NCI-H1436 (cell line): ENCODE measurements at places on chromosomes 5 and 9.

DNA sequence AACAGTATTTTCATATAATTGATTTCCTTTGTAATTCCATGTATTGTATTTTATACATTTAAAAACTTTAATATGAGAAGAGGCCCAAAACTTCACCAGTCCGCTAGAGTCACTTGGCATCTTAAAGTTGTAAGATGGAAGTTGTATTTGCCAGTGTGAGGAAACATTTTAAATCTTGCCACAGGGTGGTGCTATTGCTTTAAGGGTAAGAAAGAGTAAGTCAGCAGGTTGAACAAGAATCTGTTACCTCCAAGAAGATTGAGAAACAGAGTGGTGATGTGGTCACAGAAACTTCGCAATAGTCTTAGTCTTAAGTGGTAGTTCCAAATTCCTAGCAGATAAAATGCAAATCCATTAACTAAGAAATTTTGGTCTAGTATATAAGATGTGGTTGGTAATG lies 39.8 kb upstream of the RANBP6 start:
- peak; percentile 45 for DNase-seq

- no peak for DNase-seq
Measured at GRCh38 chr5:129500101-129500500, 40.0 kb downstream of the ADAMTS19 start.

GRCh38 chr9:38066914-38067858 lies 1.8 kb downstream of the SHB start:
- DNase-seq: peak; percentile 17

- no peak for DNase-seq
Measured at GRCh38 chr5:73981704-73982103, 355.7 kb downstream of the ARHGEF28 start.

DNA sequence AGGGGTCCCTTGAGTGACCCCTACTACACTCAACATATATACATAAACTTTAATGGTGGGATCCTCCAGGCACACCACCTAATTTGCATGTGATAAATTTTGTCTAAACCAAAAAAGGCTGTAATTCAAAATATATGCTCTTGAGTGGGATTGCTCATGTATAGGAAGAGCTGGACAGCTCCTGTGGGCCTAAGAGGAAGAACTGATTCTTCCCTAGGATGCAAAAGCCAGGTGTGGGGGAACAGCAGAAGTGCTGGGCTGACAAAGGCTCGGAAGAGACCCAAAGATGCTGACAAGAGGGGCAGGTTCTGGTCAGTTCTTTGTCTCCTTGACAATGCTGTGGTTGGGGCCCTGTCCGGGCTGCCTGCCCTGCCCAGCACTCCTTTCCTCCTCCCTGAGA lies 43.9 kb downstream of the PCDH1 start:
- no peak for DNase-seq

- no peak for DNase-seq
Measured at GRCh38 chr5:96883871-96884270, 7.6 kb downstream of the ERAP2 start.

DNA sequence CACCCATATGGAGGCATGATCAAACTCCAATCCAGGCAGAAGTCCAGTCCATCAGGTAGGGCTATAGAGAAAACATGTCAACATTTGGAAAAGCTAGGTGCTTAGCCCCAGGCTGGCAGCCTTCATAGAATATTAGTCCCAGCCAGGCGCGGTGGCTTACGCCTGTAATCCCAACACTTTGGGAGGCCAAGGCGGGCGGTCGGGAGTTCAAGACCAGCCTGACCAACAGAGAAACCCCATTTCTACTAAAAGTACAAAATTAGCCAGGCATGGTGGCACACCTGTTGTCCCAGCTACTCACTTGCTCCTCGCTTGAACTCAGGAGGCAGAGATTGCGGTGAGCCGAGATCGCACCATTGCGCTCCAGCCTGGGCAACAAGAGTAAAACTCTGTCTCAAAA lies 285.7 kb downstream of the MARCHF11 start:
- DNase-seq: no peak

GRCh38 chr9:90805006-90805996 lies 3.7 kb downstream of the SYK start:
- DNase-seq: peak; percentile 18

DNA sequence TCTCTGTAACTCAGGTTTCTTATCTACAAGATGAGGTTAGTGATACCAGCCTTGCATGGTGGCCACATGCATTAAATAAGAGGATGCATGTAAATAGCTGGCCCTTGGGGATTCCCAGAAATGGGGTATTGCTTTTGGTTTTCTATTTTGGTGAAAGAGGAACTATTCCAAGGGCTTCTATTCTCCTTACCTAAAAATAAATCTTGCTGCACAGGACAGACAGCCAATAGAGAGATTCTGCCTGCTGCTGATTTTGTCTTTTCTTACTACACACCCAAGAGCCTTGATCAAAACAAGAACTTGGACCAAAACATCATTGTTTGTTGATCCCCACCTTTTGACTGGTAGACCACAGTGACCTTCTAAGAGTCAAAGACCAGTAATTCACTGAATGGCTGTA lies 161.8 kb downstream of the PJA2 start:
- DNase-seq: no peak

- DNase-seq: no peak
Measured at GRCh38 chr5:61493973-61494372, 161.9 kb downstream of the ZSWIM6 start.

- no peak for DNase-seq
Measured at GRCh38 chr9:87950296-87950695, 24.0 kb downstream of the CDK20 start.

DNA sequence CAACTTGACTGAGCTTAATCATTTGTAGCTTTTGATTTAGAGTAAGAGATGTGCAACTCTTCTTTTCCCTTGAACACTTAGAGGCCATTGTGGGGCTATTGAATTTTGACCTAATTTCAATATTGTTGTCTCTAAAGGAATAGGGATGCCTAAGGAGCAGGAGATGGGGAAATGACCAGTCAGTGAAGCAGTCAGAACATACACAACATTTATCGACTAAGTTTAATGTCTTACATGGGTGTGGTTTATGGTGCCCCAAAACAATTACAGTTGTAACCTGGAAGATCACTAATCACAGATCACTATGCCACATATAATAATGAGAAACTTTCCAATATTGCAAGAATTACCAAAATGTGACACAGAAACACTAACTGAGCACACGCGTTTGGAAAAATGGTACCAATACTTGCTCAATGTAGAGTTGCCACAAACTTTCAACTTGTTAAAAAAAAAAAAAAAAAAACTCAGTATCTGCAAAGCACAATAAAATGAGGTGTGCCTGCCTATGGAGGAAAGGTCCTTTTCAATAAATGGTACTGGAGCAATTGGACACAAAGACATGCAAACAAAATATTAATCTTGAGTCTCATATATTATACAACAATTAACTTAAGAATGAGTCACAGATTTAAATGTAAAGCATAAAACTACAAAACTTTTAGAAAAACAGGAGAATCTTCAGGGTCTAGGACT lies 189.6 kb upstream of the RAD23B start:
- no peak for DNase-seq

DNA sequence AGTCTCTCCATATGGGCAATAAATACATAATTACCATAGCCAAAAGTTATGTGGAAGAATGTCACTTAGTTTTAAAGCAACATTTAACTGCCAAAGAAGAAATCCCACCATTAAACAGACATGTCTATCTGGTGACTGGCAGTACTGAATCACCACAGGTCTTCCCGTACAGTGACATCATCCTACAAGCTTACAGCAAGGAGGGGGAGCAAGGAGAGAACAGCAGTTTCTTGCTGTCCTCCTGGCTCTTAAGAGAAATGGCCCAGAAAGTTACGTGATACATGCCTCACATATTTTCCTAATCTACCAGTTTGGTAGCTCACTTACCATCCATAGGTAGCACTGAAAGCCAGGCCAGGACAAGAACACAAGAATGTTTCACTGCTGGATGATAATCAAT lies 671.0 kb downstream of the DMRTA1 start:
- DNase-seq: no peak

- DNase-seq: no peak
Measured at GRCh38 chr9:82790875-82791274, 272.1 kb downstream of the RASEF start.

GRCh38 chr5:107387526-107388140 lies 283.1 kb downstream of the EFNA5 start:
- no peak for DNase-seq

DNA sequence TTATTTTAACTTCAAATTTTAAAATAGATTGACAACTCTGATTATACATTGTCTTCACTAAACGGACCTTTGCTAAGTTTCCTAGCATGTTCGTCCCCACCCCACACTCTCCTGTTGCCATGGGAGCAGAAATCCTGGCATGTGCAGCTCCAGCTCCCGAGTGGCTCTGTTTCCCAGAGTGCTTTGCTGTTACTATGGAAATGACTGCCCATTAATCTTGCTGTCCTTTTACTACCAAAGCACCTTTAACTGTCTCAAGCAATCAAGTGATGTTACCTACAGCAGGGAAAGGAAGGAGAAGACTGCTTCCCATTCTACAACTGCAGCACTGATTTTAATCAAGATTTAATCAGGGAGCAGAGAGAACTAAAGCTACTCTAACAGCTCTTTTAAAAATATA lies 212.0 kb upstream of the KIF2A start:
- peak; percentile 73 for DNase-seq

DNA sequence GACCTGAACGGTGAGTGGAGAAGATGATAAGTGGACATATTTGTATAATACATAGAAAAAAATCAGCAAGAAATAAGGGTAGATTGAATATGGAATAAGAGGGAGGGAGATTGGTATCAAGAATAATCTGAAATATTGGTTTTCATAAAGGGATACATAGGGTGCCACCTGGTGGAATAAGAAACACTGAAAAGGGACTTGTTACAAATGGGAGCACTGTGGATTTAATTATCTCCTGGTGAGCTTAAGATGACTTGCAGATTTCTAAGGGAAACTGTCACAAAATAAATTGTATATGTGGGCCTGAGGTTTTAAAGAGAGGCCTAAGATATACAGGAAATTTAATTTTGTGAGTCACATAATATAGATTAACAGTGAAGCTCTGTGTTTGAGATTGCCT lies 1403.5 kb upstream of the CDH18 start:
- no peak for DNase-seq

DNA sequence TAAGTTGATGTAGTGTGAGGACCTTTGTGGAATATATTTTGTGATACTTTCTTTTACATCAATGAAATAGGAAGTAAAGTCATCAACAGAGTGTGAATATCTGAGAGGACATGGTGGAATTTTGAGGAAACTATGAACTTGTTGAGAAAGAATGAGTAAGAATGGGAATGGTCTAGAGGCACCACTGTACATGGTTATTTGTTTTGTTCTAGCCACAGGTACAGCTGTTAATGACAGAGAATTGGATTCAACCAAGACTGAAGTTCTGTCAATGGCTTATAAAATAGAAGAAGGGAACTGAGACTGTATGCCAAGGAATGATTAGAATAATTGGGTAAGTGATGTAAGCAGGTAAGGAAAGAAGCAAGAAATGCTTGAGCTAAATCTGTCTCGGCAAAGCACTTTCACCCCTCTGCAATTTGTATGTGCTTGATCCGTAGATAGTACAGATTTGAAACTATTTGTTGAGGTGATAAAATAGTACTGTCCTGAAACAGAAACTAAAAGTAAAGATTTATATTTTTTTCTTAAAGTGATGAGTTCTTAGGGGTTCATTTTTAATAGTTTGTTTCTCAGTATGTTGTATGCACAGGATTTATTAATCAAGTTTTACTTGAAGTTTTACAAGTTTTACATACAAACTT lies 468.8 kb upstream of the SMC2 start:
- no peak for DNase-seq

DNA sequence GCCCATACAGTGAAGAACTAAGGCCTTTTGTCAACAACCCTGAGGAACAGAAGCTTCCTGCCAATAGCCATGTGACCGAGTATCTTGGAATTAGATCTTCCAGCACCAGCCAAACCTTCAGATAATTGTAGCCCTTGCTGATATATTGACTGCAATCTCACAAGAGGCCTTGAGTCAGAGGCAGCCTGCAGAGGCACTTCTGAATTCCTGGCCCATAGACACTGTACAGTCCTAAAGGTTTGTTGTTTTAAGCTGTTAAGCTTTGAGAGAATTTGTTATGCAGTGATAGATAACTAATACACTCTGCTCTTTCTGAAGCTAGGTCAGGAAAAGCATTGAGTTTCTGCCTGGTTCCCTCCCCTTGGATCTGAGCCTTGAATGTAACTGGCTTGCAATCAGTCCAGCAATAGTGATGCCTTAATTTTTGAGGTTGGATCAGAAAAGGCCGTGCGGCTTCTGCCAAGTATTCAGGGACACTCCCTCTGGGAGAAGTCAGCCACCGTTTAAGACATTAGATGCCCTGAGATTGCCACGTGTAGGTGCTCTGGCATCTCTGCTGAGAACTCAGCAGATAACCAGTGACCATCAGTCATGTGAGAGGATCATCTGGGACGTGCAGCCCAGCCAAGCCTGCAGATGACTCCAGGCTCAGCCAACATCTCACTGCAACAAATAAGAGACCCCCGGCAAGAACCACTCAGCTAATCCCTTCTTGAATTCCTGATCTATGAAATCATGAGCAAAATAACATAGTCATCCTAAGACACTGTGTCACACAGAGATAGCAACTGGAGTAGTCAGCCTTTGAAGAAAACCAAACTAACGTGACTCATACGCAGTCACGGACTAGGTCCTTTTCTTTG lies 126.8 kb upstream of the STC2 start:
- no peak for DNase-seq

DNA sequence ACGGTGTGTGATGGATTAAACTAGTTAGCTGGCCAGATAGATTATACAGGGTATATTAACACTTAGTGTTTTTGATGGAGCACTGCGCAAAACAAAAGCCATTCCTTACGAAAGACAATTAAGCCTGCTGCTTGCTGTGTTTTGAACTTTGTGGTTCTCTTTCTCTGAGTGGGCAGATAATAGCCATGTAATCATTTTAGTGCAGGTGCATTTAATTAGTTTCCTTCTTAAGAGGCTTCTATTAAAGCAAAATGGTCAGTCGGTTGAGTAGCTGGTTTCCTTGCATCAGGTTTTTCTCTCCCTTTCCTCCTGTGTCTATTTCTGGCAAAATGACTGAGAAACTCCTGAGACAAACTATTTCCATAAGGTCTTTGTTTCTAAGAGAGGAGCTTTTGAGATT lies 512.5 kb downstream of the DMAC1 start:
- peak; percentile 25 for DNase-seq

DNA sequence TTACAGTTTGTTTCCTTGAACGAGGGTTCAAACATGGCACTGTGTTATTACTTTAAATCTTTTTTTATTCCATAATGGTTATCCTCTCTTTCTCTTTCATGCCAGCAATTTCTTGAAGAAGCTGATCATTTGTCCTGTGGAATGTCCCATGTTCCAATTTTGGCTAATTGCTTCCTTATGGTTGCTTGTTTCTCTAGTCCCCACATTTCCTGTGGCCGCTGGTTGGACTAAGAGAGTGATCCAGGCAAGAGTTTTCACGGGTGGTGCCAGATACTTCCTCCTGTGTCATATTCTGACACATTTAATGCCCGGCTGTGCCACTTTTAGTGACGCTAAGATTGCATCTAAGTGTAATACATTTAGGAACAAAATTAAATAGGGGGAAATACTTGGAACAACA lies 83.8 kb upstream of the FAM169A start:
- DNase-seq: no peak

- DNase-seq: no peak
Measured at GRCh38 chr9:92061184-92061583, 54.0 kb downstream of the SPTLC1 start.
